HCT116 (cell line): ENCODE measurements at places on chromosomes 7 and 10.

GRCh38 chr10:86711513-86712316 lies 43.4 kb downstream of the LDB3 start:
- DNase-seq, result no peak

- DNase-seq, result no peak
Measured at GRCh38 chr10:44164251-44164956, 220.5 kb downstream of the CXCL12 start.

DNA sequence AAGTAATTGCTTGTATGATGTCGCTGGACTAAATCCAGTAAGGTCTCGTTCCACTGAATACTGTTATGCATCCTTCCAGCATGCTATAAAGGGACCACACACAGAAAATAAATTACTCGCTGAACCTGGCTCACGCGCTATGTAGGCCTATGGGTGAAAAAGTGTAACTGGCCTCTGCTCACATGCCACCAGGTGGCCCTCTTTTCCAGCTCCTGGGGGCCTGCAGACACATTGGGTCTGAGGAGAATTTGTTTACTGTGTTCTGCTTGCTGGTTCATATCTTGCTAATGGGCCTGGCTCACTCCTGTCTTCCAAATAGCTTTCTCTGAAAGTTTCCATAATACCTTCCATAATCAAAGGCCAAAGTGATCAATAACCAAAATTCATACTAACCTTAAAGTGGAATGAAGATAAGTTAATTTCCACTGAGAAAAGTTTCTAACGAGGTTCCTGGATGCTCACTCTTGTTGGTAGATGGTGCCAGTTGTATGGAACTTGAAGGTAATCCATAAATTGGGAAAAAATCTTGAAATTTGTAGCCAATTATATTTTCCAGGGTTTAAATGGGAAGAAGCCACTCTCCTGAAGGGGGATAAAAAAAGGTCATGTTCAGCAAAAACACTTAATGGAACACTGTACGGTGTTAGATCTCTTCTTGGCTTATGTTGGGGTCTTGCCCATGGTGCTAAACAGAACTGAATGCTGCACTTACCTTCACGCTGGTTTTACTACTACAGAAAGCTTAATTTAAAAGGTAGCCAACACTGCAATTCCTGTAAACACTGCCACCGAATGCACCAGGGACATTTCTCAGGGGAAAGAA lies 27.0 kb upstream of the ZPBP start:
- DNase-seq, result no peak

GRCh38 chr7:44637788-44638594 lies 31.6 kb downstream of the OGDH start:
- peak; percentile 91 for DNase-seq

DNA sequence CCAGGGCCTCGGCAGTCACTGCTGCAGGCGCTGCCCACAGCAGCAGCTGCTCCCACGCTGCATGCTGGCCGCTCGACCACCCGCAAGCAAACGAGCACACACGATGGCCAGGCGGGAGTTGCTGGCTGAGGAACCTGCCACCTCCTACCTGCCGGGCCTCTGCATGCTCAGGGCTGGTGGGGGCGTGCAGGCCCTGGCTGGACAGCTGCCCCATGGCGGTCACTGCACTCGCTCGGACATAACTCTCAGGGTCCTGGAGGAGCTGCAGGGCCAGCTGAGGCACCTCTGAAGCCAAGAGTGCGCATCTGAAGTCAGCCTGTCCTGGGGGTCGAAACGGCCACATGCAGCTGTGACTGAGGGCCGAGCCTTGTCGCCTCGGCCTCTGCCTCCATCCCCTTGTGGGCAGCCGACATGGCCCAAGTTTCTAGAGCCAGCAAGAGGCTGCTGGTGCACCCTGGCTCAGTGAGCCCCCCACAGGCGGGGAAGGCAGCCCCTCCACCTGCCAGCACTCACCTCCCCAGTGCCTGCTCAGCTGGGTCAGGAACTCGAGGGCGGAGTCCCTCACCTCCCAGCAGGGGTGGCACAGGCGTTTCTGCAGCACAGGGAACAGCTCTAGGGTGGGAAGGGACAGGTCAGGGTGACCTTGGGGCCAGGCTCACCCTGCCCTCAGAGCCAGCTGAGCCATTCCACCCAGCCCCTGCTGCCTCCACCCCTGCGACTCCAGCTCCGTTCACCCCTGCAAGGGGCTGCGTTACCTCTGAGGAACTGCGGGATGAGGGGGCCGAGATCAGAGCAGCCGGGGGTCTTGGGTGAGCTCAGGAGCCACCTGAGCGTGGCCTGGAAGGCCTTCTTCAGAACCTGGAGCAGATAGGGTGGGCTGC lies 16.1 kb downstream of the BRAT1 start:
- DNase-seq, result no peak
